ENCODE measurements at places on chromosomes 2 and 18.

DNA sequence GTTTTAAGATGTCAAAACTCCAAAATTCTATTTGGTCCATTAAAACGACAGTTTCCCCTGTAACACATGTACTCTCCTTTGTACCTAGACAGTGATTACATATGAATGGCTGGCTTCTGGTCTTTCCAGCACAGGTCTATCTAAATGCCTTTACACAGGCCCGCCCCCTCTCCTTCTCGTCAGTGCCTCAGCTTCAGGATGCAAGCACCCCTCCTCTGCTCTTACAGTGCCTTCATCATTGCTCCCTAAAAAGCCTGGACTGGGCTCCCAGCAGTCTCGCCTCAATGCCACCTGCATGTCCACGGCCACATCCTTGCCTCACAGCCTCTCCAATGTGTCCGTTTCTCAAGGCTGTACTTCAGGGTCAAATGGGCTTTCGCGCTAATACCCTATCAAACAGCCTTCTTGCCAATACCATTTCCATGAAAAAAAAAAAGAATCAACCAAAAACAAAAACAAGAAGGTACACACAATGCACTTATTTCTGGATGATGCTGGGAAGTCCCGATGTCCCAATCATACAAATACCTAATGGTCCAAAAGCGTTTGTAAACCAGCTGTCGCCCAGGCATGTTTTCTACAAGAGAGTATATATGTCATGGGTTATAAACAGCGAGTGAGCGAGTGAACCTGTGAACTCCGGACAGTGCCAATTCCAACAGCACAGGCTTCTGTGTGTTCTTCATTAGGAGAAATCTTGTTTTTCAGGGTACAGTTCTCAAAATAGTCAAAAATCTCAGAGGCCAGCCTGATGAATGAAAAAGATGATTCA is 77.2 kb downstream of the EIPR1 start:
- DNase-seq = no peak

- DNase-seq = no peak
Measured at GRCh38 chr2:100957996-100958653, 44.0 kb upstream of the RPL31 start.

DNA sequence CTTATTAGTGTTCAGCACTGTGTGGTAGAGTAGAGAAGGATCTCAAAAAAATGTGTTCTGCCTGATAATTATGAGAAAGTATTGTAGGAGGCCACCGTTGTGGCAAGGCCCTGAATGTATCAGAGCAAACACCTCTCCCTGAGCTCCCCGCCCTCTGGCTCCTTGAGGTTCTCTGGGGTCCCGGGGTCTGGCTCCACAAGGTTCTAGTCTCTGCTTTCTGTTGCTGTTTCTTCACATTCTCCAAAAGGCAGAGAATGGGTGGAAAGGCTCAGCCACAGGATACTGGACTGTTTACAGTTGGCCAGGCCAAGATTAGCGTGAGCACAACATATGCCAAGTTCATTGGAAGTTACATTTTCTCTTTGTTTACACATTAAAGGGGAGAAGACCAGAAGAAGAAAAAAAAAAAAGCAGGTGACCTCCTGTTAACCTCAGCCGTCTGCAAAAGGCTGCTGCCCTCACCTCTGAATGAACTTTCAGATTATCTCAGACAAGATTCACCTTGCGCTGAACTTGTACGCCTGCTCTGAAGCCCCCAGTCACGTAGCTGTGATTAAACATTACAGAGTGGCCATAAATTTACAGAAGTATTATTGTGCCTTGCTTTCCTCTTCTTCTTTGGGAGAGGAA is 56.6 kb upstream of the CYP26B1 start:
- no peak for DNase-seq

DNA sequence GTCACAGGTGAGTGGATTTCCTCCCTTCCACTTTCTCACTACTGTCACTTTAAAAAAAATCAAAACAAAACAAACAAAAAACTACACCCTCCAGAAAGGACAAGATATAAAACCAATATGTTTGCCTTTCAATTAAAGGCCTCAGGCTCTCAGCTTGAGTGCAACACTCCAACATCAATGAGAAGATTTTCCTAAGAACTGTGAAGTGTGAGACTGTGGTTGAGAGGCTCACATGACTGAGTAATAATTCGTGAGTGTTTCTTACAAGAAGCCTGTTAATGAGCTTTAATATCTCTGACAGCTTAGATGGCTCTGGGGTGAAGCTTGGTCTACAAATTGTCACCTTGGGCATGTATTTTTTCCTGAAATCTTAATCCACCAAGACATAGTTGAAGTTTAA is 216.1 kb downstream of the ETAA1 start:
- DNase-seq = no peak

GRCh38 chr2:12821656-12822055 is 104.9 kb downstream of the TRIB2 start:
- DNase-seq = no peak

- no peak for DNase-seq
Measured at GRCh38 chr18:2894131-2894840, 47.5 kb downstream of the EMILIN2 start.

GRCh38 chr2:240792629-240793312 is 27.2 kb downstream of the KIF1A start:
- DNase-seq = peak; percentile 3

- DNase-seq = no peak
Measured at GRCh38 chr2:25184254-25184653, 15.9 kb upstream of the POMC start.

GRCh38 chr2:134164306-134164705 is 89.6 kb upstream of the MGAT5 start:
- no peak for DNase-seq

DNA sequence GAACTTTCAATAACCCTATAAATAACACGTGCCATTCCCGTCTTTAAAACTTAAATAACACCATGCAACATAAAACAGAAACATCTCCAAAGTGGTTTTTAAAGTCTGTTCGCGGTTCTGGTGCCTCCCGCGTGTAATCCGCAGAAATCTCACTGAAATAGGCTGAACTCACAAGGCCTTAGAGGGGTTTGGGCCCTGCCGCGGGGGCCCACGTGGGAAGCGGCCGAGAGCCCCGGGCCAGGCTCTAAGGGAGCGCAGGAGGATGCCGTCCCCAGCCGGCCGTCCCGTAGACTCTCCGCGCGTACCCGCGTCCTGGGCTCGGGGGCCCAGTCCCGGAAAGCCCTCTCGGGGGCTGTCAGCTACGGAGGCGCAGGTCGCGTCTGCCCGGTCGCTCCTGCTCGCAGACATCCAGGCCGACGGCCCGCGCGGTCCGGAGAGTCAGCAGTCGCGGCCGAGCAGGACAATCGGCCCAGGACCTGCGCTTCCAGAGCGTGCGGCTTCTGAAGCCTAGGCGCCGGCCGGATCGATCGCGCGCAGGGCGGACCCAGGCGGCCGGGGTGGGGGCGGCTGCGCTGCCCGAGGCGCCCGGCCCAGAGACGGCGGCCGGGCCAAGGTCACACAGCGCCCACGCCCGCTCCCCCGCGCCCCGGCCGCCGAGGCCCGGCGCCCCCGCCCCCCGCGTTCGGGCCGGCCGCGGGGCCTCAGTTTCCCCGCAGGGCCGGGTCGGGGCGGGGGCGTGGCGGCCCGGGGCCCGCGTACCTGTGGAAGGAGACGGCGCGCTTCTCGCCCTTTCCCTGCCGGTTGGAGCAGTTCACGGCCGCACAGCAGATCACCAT is 558 bp downstream of the THAP4 start:
- peak; percentile 62 for DNase-seq

DNA sequence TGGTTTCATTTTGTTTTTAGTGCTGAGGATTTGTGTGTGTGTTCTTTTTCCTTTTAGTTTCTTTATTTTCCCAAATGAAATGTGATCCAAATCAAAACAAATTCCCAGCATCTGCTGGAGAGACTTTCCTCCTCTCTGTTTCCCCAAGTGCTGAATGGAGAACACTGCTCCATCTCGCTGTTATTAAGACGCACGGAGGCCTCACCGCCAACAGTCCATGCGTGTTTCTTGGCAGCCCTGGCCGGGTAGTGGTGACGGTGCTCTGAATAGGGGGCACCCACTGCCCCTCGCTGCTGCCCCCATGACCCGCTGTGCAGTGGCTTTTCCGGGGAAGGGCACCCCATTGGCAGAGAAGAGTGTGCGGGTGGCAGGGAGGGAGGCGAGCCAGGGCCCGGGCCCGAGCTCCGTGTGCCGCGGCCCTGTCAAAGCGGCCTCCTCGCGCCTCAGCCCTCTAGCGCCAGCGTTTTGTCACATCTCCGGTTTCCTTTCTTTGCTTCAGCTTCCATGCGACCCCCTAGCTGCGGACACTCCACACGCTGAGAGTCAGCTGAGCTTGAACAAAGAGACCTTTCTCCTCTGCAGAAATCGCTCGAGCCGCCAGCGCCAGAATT is 473.7 kb upstream of the SALL3 start:
- DNase-seq = no peak

DNA sequence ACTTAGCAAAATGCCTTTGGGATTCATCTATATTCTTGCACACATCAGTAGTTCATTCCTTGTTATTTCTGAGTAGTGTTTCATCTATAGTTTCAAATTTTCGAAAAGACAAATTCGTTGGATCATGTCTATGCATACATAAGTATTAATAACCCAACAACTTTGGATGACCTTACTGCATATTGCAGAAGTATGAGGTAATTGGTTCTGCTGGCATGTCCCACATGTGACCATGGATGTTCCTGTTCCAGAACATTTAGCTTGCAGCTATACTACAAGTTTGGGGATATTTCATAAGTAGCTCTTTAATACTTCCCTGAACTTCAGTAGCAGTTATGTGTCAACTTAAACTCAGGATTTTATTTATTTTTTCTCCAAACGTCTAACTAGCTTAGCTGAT is 44.9 kb downstream of the APLF start:
- no peak for DNase-seq

DNA sequence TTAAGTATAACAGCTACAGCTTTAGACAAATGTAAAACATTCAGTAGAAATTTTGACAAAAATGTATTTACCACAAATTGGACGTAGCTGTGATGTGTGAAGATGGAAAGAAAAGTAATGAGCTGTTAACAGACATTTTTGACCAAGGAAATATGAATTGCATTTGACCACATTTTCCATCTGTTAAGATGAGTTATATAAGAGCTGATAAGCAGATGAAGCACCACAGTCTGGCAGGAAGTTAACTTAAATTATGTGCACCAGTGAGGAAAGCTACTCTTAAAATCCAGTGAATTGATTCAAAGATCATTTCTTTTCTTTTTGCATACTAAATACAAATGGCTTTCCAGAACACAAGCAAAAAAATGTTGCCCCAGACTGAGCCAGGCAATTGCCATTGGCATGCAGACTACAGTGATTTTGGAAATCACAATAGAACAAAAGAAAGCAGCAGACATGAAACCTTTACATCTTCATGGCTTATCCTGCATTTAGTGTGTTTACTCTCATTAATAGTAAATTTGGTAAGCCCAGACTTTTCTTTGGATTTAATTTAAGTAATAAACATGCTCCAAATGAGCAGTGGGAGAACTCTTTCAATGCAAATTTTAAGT is 493.7 kb downstream of the TMX3 start:
- no peak for DNase-seq

- no peak for DNase-seq
Measured at GRCh38 chr18:76707534-76707933, 114.8 kb upstream of the ZNF236 start.

GRCh38 chr2:10912076-10912731 is 470 bp downstream of the KCNF1 start:
- no peak for DNase-seq

- DNase-seq = no peak
Measured at GRCh38 chr2:164792316-164793170, 49.1 kb downstream of the COBLL1 start.

- DNase-seq = no peak
Measured at GRCh38 chr2:136874258-136874657, 108.9 kb downstream of the THSD7B start.

DNA sequence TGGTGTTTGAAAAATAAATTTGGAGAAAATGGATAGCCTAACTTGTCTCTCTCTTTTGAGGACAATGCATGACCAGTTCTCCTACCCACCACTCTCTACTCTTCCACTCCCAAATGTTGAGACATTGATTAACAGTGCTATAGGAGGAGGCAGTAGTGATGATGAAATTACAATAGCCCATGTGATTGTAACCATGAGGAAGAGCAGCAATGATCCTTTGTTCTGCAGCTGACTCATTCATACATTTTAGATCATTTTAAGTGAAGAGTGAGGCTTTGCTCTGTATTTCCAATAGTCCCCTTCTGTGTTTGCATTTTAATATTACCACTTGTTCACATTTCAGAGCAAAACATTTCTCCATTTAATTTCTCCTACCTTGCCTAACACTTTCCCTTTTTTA is 592.3 kb downstream of the THSD7B start:
- no peak for DNase-seq

DNA sequence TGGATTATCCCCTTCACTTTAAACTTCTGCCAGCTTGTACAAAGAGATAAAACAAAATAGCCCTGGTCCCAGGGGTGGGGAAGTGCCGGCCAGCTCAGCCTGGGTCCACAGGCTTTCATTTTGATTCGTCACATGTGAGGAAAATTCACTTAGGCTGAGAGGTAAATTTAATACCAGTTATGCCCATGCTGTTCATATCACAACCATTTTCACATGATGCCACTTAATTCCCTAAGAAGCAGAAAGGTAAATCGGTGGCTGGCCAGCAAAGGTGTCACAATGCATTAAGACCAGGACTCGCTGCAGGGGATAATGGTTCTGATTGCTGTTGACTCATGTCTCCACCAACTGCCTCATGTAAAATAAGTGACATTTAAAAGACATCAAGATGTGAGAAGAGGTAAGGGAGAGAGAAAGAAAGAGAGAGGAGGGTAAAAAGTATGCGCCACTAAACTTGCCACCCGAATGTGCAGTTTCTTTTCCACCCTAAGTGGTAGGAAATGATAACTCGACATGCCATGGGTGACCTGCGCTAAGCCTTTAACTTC is 261.0 kb upstream of the SIX3 start:
- DNase-seq = peak; percentile 57

GRCh38 chr18:986051-986450 is 81.4 kb downstream of the ADCYAP1 start:
- DNase-seq = peak; percentile 48

GRCh38 chr2:1458432-1458831 is 45.2 kb downstream of the TPO start:
- DNase-seq = no peak

- no peak for DNase-seq
Measured at GRCh38 chr18:23316988-23317387, 136.1 kb upstream of the RIOK3 start.

GRCh38 chr2:191889931-191890330 is 43.0 kb upstream of the CAVIN2 start:
- no peak for DNase-seq

GRCh38 chr2:170953941-170954340 is 24.9 kb downstream of the GORASP2 start:
- no peak for DNase-seq

DNA sequence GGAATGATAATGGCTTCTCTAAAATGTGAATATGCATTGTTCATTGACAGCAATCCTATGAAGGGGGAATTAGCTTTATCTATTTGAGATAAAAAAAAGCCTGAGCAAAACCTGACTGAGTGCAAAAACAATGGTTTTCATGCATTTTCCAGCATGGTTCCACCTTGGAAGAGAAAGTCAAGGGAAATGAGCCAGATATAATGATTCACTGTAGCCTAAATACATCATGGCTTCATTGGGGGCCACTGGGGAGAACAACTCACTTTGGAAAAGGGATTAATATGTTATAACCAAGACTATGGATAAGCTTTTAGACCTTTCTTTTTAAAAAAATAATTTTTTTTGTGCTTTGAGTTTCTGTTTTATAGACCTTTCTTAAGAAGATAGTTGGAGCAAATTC is 679.7 kb downstream of the NYAP2 start:
- DNase-seq = no peak
